ENCODE measurements at places on chromosomes 4 and X.

DNA sequence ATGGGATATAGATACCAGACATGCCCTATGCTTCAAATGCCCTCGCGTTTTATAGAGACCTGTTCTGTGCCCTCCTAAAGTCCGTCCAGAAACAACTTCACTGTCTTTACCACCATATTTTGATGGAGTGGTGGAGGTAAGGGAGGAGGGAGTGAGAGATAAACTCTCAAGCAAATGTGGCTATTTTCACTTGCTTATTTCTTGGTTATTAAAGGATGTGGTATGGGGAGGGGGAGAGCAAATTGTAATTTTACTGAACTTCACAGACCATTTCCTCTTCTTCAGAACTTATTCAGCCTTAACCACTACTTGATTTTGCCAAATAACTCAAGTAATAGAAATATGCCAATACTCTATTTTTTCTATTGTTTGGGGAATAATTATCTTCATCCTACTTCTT, 31.5 kb downstream of the GPR174 start:
- no peak for DNase-seq

- DNase-seq: no peak
Measured at GRCh38 chr4:101969965-101970364, 179.4 kb downstream of the BANK1 start.

GRCh38 chrX:133880032-133880443, 105.4 kb downstream of the GPC3 start:
- no peak for DNase-seq

DNA sequence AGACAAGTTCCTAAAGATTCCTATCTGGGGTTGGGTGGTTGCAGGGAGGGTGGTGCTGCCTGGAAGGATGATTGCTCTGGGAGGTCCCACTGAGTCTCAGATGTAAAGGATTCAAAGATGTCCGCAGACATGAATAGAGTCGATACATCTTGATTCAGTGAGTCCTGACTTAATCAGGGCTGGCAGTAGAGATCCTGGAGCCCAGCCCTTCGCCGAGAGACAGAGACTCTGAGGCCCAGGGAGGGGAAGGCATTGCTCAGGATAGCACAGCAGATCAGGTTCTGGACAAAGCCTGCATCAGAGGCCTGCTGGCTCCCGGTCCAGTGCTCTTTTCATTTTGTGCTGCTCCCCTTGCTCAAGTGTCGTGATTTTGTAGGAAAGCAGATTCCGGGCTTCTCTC, 21.7 kb downstream of the PJA1 start:
- DNase-seq: no peak

DNA sequence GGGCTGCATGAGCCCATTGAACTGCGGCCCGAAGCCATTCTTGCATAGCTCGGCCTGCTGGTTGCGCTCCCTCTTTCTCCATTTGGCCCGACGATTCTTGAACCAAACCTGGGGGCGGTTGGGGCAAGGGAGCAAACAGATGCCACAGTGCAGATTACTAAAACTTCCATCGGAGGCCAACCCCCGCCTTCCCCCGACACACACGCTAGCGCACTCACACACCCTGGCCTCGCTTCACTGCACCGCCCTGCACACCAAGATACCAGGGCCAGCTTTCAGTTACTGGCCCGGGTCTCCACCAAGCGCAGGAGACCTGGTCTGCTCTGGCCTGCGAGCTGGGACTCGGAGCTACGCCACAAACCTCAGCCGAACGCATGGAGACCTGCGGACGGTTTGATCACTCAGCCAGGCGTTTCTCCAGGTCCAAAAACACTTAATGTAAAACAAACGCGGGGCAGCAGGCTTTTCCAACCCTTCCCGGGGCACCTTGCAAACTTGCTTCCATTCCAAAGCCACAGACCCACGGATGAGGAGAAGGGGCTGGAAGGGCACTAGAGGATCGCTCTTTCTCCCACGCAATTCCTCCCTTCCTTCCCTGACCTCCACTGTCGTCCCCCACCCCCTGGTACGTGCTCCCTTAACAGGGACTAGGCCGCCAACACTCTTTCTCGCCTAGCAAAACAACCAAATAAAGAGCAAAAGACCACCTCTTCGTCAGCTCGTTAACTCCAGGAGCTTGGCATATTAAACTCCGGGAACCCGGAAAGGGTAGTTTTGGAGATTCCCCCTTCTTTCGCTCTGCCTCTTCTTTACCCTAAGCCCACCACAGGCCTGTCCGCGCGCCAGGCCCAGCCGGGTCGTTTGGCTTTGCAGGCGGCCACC, 4.1 kb downstream of the PITX2 start:
- no peak for DNase-seq

DNA sequence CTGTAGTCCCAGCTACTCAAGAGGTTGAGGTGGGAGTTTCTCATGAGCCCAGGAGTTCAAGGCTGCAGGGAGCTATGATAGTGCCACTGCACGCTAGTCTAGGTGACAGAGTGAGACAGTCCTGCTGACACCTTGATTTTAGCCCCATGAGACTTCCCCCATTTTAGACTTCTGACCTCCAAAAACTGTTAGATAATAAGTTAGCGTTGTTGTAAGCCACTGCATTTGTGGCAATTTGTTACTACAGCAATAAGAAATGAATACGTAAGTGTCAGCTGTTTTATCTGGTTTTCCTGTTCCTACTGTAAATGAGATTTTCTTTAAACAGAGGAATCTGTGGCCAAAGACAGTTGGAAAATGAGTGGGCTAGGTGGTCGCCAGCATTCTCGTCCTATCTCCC, 83.9 kb downstream of the ARHGAP10 start:
- DNase-seq: no peak

DNA sequence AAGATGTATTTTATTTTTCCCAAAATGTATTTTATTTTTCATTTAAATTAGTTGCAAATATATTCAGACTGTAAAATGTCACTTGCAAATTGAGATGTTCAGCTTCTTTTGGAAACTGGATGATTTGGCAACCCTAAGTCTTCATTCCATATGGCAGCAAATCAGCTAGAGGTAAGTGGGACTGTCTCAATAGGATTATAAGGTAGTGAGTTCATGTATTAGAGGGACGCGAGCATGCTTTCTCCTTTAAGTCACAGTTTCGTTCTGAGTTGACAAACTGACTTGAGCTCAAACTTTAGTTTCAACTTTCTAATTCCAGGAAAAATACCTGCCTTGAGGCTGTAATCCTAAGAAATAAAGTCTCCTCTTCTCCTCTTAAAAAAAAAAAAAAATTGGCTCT, 44.2 kb upstream of the TMEM131L start:
- DNase-seq: no peak

- DNase-seq: no peak
Measured at GRCh38 chr4:94582517-94582916, 130.8 kb downstream of the PDLIM5 start.

DNA sequence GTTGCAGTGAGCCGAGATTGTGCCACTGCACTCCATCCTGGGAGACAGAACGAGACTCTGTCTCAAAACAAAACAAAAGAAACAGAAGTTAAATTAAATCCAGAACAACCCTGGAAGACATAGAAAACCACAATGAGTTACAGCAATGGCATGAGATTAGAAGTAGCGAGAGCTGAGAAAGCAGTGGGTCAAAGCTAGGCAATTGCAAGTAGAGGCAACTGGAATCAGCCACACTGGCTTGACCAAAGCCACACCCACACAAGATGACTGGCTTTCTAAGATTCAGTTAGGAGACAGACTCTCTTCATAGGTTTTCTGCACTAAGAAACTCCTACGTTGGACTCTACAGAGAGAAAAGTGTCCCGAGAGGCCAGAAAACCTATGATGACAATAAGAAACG, 443.0 kb downstream of the GPM6A start:
- no peak for DNase-seq

DNA sequence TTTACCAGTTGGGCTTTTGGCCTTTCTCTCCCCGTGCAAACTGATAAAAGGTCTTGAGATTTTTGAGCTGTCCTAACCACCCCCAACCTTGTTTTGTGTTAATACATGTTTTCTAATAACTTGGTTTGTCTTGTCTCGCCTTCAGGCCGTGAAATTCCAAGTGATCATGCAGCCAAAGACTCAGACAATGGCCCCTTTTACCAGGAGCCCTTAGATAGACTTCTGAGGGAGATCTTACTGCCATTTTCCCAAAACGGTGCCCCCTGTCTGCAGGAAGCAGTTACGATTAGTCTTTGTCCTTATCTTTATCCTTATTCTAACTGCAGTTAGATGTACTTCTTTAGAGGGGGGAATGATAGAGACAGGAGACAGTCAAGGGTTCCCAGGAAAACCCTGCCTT, 245.3 kb upstream of the HDX start:
- DNase-seq: no peak

GRCh38 chr4:163414275-163414674, 59.3 kb downstream of the TKTL2 start:
- no peak for DNase-seq

DNA sequence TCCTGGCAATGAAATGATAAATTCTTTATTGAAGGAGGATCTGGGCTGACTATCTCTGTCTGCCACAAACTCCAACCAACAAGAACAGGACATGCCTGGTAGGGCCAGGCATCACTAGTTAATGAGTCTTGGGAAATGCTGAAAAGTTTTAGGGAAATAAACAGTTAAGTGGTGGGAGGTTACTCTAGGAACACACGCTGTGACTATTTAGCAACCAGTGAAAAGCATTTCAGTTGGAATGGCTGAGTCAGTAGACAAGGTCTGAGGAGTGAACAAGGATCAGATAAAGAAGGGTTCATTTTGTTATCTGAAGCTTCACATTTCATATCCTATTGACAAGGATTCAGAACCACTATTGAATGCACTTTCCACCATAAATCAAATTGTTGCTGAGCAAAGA, 394.9 kb upstream of the BOD1L1 start:
- no peak for DNase-seq

All from stimulated activated CD4-positive, alpha-beta T cell treated with anti-CD3 and anti-CD28 coated beads, Interleukin-4, amount 100 ng/mL, for 4 hours (primary cell).